Smooth muscle cell of bladder (primary cell): ENCODE measurements at places on chromosomes 11 and 22. TPM values are rescaled to one million over a fixed set of nuclear protein-coding genes. Genes with fewer than 3 reads are reported as not detected.

Gene YPEL4
- total RNA-seq, result 1.4 and 1.6 TPM in 2 replicates

Gene CNTN5
- not detected in 2 replicates for total RNA-seq

Gene OSBPL5
- 33.0 and 45.0 TPM in 2 replicates for total RNA-seq

Gene SERHL2
- total RNA-seq, result 2.9 and 4.4 TPM in 2 replicates

Gene TOP3B
- total RNA-seq, result 13.2 and 18.5 TPM in 2 replicates

Gene TESMIN
- total RNA-seq, result under 0.01 TPM in 1 of 2 replicates, not detected in the other

Gene CLMP
- total RNA-seq, result 123 and 150 TPM in 2 replicates

Gene GTF2H1
- 57.9 and 59.2 TPM in 2 replicates for total RNA-seq

Gene FGF4
- total RNA-seq, result not detected in 2 replicates

Gene GLYATL2
- total RNA-seq, result 0.65 and 0.71 TPM in 2 replicates

Gene UCP3
- total RNA-seq, result 0.14 and 0.55 TPM in 2 replicates

Gene KLHDC7B
- total RNA-seq, result 0.28 TPM in 2 replicates

Gene KRTAP5-7
- total RNA-seq, result not detected in 2 replicates

Gene TEX54
- not detected in 2 replicates for total RNA-seq
